ENCODE measurements at places on chromosomes 3 and 15.

DNA sequence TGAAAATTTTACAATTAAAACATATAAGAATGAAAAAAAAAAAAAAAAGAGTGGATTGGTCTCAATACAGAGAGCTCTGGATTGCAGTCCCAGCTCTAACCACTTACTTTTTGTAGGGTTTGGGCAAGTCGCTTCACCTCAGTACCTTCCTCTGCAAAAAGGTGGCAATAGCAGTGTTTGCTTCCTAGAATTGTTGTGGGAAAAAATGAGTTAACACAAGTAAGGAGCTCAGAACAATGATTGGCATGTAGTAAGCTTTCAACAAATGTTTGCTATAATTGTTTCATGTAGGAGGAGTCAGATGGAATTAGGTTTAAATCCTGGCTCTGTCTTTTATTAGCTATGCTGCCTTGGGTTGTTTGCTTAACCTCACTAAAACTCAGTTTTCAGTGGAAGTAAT lies 425.2 kb upstream of the TBL1XR1 start:
- DNase-seq, result no peak

GRCh38 chr15:63502137-63502766 lies 2.1 kb upstream of the USP3 start:
- no peak for DNase-seq

- DNase-seq, result no peak
Observed at GRCh38 chr3:23518441-23518840, 287.3 kb upstream of the UBE2E1 start.

GRCh38 chr3:23829242-23829934 lies 23.6 kb downstream of the UBE2E1 start:
- DNase-seq, result no peak
